ENCODE measurements at places on chromosomes 1 and 21. TPM values are rescaled to one million over a fixed set of nuclear protein-coding genes. Genes with fewer than 3 reads are reported as not detected.

Gene LAPTM5
- 479 TPM for total RNA-seq

Gene CAP1
- 414 TPM for total RNA-seq

Gene MROH9
- not detected for total RNA-seq

Gene KRTAP15-1
- not detected for total RNA-seq

Gene CLDN17
- total RNA-seq = not detected
